ENCODE measurements at places on chromosomes 4 and X. TPM values are rescaled to one million over a fixed set of nuclear protein-coding genes. Genes with fewer than 3 reads are reported as not detected.

GRCh38 chr4:140223056-140223810, 69.2 kb upstream of the MAML3 start:
- DNase-seq = peak; percentile 60

- no peak for DNase-seq
These were observed 43.7 kb downstream of the LDOC1 start for GRCh38 chrX:141133272-141133671.

GRCh38 chrX:109709129-109709631, 23.9 kb downstream of the ACSL4 start:
- peak; percentile 66 for DNase-seq

The ARHGAP4 gene
- 1.5 TPM for total RNA-seq

The MID2 gene
- 17.2 TPM for total RNA-seq

The RASL11B gene
- total RNA-seq = 0.26 TPM
